ENCODE measurements at places on chromosomes 6 and 20.

DNA sequence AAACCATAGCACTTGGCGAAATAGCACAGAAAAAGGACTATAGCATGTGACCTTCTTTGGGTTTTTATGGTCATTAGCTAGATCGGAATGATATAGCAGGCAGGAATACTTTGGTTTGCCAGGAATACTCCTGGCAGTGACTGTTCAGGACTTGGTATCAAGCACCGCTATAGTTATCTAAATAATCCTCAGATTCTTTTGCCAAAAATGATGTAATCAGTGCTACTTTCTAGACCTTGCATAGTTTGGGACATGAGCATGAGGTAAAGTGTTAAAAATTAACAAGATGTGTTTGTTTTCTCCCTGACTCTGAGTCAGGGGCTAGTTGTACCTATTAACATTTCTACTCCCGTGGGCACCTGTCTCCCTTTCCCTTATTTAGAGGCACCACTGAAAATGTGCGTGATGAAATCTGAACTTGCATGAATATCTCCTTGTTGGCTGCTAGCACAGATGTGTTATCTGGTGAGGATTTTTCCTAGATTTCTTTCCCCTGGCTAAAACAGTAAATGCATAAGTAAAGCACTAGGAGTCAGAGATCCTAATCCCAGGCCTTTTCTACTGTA is 511.0 kb downstream of the CDKAL1 start:
- DNase-seq, result no peak

DNA sequence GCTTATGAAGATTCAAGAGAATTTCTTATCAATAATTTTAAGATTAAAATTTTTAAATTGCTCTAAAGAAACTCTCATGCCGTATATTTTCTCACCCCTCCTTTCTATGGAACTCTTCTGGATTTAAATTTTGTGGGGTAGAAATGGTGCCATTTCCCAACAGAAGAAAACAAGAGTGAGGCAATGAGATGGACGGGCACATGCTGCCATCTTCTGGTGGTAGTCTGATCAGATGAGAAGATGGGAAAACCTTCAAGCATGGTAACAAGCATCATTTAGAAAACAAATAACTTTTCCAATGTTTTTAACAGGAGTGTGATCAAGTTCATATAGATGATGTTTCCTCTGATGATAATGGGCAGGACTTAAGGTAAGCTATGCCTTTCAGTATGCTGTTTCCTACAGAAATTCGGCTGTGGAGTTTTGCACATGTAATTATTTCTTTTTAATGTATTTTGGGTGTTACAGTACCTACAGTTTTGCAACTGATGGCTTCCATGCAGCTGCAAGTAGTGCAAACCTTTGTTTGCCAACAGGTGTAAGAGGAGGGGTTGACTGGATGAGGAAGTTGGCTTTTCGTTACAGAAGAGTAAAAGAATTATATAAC is 271.4 kb downstream of the EYA4 start:
- DNase-seq, result no peak

GRCh38 chr6:169046483-169047192 is 207.0 kb downstream of the THBS2 start:
- no peak for DNase-seq

- DNase-seq, result no peak
Measured at GRCh38 chr6:157853902-157854502, 31.0 kb downstream of the SNX9 start.

GRCh38 chr6:93105017-93105416 is 314.3 kb downstream of the EPHA7 start:
- DNase-seq, result no peak

- DNase-seq, result no peak
Measured at GRCh38 chr20:6265204-6265904, 142.5 kb upstream of the FERMT1 start.

GRCh38 chr20:15185322-15185721 is 847.9 kb upstream of the FLRT3 start:
- no peak for DNase-seq

DNA sequence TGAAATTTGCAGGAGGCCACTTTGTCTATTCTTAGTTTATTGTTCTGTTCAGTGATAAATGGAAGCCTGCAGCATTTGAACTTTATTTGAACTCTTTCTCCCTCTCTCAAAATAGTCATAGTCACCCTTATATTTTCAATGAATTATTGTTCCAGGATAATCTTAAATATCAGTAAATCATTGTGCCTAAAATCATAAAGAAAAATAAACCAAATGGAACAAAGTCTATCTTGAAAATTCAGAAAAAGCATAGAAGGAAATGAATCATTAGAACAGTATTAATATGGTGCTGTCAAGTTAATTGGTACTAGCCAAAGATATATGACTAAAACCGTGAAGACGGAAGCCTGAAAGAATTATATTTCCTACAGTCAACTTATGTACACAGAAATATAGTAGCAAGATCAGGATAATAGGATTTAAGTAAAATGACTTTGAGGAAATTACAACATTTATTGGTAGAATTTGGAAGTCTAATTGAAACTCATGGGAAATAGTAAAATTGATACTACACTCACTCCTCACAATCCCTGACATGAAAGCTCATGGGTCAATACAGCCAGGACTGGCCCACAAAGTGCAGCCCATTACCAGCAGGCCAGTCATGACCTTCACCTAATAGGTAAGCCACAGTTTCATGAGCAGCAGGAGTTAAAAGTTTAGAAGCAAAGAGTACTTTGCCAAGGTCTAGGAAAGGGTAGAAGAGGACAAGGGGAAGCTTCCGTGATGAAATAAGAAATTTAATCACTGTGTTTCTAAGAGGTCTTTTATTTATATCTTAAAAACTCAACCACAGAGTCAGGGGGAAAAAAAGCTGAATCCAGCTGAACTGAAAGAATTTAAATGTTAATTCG is 119.9 kb upstream of the ENPP5 start:
- DNase-seq, result no peak

All from NCI-H187 treated with DMSO at 0.1 percent for 48 hours (cell line).